ENCODE measurements at places on chromosomes 7 and 10.

DNA sequence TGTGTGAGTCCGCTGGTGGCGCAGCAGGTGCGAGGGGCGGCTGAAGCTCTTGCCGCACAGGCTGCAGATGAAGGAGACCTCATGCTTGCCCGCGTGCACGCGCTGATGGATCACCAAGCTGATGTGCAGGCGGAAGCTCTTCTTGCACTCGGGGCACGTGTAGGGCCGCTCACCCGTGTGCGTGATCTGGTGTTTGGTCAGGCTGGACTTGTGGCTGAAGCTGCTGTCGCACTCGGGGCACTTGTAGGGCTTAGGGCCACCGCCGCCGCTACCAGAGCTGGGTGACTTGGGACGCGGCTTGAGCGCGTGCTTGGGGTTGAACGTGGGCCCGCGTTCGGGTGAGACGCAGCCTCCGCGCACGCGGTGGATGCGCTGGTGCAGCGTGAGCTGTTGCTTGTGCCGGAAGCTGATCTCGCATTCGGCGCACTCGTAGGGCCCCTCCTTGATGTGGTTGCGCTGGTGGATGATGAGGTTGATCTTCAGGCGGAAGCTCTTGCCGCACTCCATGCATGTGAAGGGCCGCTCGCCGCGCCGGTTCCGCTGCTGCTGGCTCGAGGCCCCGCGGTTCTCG is 28.7 kb downstream of the ZNF777 start:
- no peak for DNase-seq

GRCh38 chr10:63286754-63287264 is 153.7 kb downstream of the NRBF2 start:
- no peak for DNase-seq

- no peak for DNase-seq
Measured at GRCh38 chr10:6721964-6722615, 142.0 kb upstream of the PRKCQ start.

DNA sequence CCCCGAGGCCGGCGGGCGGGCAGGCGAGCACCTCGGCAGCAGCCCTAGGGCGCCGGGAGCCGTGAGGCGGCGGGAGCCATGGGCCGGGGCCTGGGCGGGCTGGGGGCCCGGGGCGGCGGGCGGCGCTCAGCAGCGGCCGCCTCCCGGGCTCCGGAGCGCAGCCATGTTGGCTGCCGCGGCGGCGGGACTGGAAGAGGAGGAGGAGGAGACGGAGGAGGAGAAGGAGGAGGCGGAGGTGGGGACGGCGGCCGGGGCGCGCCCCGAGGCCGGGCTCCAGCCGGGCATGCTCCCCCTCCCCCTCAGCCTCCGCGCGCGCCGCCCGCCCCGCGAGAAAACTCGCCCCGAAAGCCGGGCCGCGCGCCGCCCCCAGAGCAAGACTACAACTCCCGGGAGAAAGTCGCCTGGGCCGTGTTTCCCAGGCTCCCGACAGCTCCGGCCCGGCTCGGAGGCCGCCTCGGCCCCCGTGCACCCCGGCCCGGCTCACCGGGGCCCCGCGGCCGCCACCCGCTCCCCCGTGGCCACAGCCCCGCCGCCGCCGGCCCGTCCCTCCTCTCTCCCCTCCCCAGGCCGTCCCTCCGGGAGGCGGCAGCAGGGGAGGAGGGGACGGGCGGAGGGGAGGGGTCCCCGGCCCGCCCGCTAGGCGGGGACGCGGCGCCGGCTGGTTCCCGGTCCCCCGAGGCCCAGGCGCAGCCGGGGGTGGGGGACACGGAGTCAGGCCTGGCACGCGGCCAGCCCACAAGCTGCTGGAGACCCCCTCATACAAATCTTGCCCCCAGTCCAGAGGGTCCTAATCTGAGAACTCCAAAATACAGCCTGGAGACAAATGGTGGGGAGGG is at the start of gene DLG5:
TSS of gene DLG5 (minus strand) at position 190 of the 836 bp plus-strand sequence. CDS start 235 bp downstream, outside the sequence.
- DNase-seq, result peak; percentile 58

Measured in stimulated activated CD4-positive, alpha-beta T cell treated with anti-CD3 and anti-CD28 coated beads, Interleukin-15, amount 100 ng/mL, for 24 hours (primary cell).